Retinal pigment epithelial cell (primary cell): ENCODE measurements at places on chromosomes 6 and 20.

DNA sequence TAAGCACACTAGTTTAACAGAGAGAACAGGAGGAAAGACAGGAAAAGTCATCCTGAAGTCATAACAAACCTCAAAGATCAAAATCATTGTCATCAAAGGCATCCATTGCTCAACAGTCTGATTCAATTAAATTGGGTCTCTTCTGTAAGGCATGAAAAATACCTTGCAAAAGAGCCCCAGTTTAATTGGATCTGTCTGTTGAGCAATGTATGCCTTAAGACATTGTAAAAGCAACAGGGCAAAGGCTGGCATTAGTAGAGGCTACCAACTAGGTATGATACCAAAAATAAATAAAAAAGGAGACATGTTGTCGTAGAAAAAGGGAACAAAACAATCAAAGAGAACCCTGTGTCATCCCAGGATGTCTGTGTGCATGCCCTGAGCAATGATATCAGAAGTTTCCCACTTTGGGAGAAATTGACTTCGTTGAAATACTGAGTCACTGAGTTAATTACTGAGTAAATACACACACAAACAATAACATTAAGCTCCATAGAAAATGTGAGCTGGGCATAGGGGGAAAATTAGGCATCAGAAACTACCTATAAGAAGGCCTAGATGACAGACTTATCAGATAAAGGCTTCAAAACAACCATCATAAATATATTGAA lies 1013.8 kb upstream of the CITED2 start:
- no peak for DNase-seq

GRCh38 chr6:53410508-53411258 lies 61.9 kb upstream of the ELOVL5 start:
- no peak for DNase-seq

DNA sequence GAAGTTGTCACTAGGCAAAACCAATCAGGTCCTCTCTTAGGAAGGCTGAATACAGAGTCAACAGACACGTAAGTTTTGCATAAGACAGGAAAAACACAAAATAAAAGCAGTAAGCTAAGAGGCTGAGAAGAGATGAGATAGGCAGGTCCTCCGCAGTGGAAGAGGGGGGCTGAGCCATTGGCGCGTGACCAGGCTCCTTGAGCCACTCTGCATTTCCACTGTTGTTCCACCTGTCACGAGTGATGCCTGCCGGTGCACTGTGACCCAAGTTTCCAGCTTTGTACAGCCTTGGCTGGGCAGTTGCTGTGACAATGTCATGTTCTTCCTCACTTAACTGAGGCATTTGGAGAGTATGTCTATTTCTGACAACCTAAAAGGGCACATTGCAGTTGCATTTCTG lies 58.6 kb downstream of the NUDT3 start:
- no peak for DNase-seq

DNA sequence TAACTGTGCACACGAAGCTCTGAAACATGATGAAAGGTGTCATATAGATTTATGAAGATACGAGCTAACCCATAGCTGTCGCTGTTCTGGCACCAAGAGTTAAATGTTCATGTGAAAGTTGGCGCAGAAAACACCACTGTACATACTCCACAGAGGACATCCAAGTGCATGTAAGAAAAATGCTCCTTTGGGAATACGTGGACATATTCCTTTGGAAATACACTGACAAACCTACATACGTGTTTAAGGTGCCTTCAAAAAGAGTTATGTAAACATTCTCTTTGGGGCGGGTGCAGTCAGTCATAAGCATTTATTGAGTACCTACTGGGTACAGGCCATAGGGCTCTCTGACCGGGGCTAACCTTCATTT lies 723 bp upstream of the ARID1B start:
- DNase-seq: no peak
